ENCODE measurements at places on chromosomes 7 and 10.

DNA sequence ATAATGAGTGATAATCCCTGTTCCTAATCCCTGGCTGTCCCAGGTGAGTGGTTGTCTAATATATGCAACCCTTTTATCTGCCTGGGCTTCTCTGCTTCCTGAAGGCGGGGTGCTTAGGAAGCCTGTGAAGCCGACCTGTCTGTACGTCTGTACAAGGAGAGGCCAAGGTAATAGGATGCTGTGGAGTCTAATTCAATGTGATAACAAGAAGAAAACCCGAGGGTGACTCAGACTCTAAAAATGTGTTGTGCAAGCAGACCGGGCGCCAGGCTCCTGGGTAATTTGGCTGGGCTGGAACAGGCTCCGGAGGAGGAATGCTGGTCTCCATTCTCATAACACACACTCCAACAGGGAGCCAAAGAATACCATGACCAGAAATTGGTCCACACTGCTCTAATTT is 43.6 kb downstream of the THNSL1 start:
- no peak overlapping the region for H3K27ac ChIP-seq
- H3K36me3 ChIP-seq, result no peaks in the 10 kb centered on the region
- peaks cover 7% of the 10 kb centered on the region for H3K27me3 ChIP-seq
- H3K4me1 ChIP-seq, result peaks cover 14% of the 10 kb centered on the region
- H3K4me3 ChIP-seq, result no peak overlapping the region
- DNase-seq, result no peak

DNA sequence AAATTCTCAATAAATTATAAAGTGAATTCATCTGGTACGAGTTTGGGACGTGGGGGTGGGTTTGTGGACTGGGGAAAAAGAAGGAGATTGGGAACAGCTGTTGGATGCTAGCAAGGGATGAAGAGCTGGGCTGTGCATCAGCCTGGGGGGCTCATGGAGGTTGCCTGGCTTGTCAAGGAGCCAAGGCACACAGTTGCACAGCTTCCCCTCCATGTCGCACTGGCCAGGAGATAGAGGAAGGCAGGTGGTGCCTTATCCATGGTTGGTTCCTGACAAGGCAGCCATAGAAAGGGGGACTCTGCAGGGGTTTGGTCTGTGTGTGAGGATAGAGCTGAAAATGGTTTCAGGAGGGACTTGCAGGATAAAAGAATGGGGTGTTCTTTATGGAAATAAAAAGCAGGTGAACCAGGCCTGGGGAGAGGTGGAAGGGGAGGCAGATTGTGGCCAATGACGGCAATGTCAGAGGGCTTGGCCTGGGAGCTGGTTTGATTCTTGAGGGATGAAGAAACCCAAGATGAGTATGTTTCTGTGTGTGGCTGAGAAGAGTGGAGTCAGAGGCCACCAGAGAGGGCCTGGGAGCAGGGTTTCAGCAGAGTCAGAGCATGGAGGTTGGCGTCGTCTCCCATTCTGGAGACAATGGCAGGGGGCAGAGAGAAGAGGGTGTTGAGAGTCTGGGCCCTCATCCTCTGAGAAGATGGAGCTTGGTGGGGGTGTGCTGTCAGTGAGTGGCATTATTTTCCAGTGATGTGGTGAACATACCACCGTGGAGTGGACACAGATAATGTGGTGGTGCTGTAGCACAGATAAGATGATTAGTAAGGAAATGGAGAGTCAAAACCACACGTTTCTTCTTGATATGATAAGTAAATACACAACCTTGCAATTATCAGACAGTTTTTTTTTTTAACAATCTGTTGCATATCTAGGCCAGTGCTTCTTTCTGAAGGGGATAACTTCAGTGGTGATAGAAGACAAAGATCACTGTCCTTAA is 108.2 kb downstream of the PTPN20 start:
- no peaks in the 10 kb centered on the region for H3K27me3 ChIP-seq
- H3K36me3 ChIP-seq, result no peaks in the 10 kb centered on the region
- no peak overlapping the region for H3K27ac ChIP-seq
- no peak overlapping the region for H3K4me3 ChIP-seq

- peaks cover 25% of the 10 kb centered on the region for H3K27me3 ChIP-seq
- H3K4me1 ChIP-seq, result no peaks in the 10 kb centered on the region
- no peak overlapping the region for H3K27ac ChIP-seq
Observed at GRCh38 chr10:31304291-31304970, 14.6 kb upstream of the ZEB1 start.

GRCh38 chr10:27360581-27361172 is 120.1 kb upstream of the ACBD5 start:
- no peak overlapping the region for H3K4me3 ChIP-seq
- no peaks in the 10 kb centered on the region for H3K36me3 ChIP-seq
- H3K4me1 ChIP-seq, result no peaks in the 10 kb centered on the region
- no peaks in the 10 kb centered on the region for H3K27me3 ChIP-seq
